Renal cortical epithelial cell (primary cell): ENCODE measurements at places on chromosomes 6 and 20.

DNA sequence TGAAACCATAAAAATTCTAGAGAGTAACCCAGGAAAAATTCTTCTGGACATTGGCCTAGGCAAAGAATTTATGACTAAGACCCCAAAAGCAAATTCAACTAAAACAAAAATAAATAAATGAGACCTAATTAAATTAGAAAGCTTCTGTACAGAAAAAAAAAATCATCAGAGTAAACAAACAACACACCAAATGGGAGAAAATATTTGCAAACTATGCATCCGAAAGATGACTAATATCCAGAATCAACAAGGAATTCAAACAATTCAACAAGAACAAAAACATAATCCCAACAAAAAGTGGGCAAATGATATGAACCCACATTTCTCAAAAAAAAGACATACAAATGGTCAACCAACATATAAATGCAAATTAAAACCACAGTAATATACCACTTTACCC, 242.6 kb upstream of the CDYL start:
- no peak for DNase-seq

- no peak for DNase-seq
Measured at GRCh38 chr20:62488470-62488869, 12.7 kb upstream of the GATA5 start.

DNA sequence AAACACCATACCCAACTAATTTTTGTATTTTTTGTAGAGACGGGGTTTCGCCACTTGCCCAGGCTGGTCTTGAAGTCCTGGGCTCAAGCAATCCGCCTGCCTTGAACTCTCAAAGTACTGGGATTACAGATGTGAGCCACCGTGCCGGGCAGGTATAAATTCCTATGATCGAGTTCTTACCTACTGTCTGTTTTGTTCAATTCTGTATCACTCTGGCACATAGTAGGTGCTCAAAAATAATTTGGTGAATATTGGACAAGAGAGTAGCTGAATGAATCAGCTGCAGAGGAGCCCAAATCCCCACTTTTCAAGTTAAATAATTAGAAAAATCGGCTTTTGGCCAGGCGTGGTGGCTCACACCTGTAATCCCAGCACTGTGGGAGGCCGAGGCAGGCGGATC, 13.7 kb upstream of the ZMYND8 start:
- DNase-seq, result no peak

GRCh38 chr6:142913511-142914047, 31.4 kb downstream of the HIVEP2 start:
- no peak for DNase-seq

- DNase-seq, result no peak
Measured at GRCh38 chr6:68649669-68650068, 14.6 kb downstream of the ADGRB3 start.
